IPS DF 6.9 (cell line): ENCODE measurements at places on chromosomes 3 and 15.

- DNase-seq: no peak
Observed at GRCh38 chr15:63501256-63502089, 2.9 kb upstream of the USP3 start.

DNA sequence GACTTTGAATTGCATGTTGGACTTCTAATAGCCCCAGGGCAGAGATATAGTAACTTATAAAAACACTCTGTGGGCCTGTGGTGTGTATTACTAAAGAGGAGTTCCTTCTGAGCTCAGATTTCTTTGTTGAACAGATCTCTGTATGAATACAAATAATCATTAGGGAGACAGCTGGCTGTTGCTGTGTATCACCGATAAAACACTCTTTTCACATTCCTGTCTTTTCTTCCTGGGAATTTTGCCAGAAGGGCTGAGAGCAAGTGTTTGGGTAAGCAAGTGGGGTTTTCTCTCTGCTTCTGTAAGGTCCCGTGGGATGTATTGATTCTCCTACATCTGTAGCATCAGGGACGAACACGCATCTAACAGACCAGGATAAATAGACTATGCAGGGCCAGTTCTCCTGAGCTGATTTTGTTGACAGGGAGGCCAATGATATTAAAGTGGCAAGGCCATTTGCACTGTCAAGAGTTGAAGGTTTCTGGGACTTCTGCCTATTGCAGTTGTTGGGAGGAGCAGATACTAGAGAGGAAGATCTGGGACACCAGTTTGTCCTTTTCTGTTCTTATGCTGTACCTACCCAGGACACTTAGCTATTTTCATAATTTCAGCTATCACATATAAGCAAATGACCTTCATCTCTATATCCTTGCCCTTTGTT lies 225.9 kb upstream of the CD96 start:
- DNase-seq: no peak

DNA sequence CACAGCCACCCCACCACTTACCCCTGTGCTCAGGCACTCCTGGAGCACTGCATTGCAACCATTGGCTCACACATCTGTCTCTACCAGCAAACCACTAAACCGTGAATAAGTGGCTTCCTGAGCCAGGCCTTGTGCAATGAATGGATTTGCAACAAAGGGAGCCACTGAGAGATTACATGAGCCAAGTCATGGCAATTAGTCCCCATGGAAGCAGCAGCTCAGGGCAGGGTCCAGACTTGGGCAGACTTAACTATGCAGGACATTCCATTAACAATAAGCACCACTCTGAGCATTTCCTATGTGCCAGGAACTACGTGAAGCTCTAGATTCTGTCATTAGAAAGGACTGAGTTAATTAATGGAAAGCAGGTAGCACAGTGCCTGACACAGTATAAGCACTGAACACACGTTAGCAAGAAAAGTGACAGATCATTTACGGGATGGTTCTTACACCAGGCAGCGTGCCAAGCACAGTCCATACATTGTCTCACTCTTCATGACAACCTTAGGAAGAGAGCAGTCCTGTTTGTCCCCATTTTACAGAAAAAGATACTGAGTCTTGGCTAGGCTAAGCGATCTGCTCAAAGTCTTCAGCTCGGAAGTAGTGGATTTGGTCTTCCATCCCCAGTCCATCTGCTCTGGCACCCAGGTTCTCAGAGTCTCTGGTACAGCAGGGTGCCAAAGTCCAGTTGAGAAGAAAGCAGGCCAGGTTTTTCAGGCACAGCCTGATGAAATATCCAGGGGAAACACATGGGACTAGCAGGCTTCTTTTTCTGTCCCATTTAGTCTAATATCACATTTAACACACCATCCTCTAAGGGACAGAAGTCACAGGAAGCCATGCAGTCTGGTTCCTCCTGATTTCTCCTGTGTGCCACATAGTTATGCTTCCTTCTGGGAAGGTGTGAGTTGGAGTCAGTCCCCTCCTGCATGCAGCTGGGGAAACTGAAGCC lies 44.1 kb downstream of the LIPC start:
- DNase-seq: no peak

- DNase-seq: no peak
Observed at GRCh38 chr15:78880813-78881212, 8.1 kb downstream of the MORF4L1 start.

DNA sequence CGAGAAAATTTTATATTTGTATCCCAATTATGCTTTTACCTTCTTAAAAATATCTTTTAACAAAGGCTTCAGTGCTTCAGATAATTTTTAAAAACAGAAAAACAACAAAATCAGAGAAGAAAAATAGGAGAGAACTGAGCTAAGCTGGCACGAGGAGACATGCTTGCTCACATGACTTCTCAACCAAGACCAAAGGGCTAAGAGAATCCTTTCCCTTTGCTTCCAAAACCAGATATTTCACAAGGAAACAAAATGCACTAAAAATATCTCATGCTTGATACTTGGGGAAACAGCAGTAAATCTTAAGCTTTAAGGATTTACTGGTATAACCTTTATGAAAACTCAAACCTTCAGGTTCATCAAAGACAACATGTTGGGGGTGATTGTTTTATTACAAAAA lies 58.4 kb downstream of the CAPN7 start:
- no peak for DNase-seq
